ENCODE measurements at places on chromosomes 3 and 15.

- peak; percentile 88 for DNase-seq
These were observed at the start of gene SLC25A20 for GRCh38 chr3:48898383-48899234. TSS of gene SLC25A20 (minus strand) at chr3:48898882. CDS start at chr3:48898794, 88 bp downstream.

GRCh38 chr15:48796521-48796920 lies 14.3 kb downstream of the CEP152 start:
- no peak for DNase-seq

- DNase-seq = peak; percentile 58
These were observed 169.3 kb downstream of the LPP start for GRCh38 chr3:188323067-188323842.

DNA sequence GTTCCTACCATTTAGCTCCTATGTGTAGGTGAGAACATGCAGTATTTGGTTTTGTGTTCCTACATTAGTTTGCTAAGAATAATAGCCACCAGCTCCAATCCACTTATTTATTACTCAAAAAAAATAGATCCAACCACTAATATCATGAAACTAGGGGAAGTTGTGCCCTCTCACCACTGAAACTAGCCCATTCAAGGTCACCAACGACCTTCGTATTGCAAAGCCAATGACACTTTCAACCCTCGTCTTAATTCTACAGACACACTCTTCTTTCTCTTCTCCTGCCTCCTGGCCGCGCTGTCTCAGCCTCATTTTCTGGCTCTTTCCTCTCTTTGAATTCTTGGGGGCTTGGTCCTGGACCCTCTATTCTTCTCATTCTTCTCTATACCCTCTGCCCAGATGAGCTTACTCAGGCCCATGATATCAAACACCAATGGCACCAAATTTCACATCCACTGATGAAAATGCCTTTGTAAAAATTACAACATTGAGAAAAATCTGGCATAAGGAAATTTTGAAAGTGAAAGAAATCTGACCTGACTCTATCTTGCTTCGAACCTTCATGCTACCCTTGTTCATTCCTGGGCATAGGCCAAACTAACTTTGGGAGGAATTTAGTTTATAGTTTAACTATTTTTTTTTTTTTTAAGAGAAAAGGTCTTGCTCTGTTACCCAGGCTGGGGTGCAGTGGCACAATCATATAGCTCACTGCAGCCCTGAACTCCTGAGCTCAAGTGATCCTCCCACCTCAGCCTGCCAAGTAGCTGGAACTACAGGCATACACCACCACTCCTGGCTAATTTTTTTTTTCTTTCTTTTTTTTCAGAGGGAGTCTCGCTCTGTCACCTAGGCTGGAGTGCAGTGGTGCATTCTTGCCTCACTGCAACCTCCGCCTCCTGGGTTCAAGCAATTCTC lies 25.4 kb upstream of the LIMD1 start:
- DNase-seq = no peak

DNA sequence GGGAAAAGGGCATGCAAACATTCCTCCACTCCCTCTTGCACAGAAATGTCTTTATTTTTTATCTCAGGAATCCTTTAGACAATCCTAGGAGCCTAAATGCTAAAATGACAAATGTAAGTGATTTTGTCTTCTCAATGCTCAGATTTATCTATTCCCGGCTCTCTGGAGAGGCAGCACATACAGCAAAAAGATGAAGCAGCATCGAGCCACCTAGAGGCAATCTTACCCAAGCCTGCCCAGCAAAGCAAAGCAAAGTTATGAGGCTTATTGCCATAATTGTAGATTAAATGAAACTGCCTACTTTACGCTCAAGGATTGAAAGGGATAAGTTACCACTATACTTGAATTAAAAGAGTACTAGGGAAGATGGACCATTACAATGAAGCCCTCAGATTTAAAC lies 750.4 kb upstream of the NR2F2 start:
- DNase-seq = no peak

GRCh38 chr3:69738859-69739203 lies 433 bp upstream of the MITF start:
- no peak for DNase-seq

- no peak for DNase-seq
These were observed 442.9 kb downstream of the MCTP2 start for GRCh38 chr15:94674296-94674695.

- DNase-seq = no peak
These were observed 54.9 kb downstream of the SLCO3A1 start for GRCh38 chr15:91908391-91908790.

- no peak for DNase-seq
These were observed 122.0 kb upstream of the ATP10A start for GRCh38 chr15:25985165-25985564.

DNA sequence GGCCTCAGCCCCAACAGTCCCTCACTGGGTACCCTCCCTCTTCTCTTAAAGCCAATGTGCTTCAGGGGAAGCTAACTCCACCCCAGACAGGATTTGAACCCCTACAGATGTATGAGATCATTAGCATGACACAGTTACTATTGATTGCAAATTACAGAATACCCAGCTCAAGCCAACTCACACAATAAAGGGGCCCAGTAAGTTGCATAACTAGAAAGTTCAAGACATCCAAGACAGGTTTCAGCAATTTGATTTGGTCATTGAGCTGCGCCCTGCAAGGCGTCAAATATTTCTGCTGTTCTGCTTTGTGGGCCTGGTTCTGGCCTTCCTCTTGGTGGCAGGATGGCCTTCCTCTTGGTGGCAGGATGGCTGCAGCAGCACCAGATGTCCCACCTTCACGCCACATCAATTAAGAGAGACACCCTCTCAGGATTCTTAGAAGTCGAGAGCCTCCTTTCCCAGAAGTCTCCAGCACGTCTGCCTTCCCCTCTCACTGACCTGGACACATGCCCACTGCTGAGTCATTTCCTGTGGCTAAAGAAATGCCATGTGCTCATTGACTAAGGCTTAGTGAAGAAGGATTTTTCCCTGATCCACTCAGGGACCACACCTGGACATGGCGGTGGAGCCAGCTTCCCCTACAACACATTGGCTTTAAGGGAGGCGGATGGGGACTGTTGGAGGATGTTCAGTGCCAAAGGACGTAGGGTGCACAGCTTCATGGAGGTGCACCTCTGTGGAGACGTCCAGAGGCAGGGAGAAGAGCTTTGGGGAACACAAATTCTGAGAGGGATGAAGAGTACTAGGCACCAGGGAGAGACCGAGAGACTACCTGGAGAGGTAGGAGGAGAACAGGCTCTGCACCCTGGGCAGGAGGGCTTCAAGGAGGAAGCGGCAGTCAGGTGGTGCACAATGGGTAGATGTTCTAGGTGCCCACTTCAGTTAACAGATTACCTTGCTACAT lies 49.1 kb downstream of the DNASE1L3 start:
- no peak for DNase-seq

GRCh38 chr3:3783210-3783609 lies 16.0 kb upstream of the LRRN1 start:
- no peak for DNase-seq

GRCh38 chr3:33658991-33659848 lies 58.8 kb downstream of the CLASP2 start:
- DNase-seq = no peak

DNA sequence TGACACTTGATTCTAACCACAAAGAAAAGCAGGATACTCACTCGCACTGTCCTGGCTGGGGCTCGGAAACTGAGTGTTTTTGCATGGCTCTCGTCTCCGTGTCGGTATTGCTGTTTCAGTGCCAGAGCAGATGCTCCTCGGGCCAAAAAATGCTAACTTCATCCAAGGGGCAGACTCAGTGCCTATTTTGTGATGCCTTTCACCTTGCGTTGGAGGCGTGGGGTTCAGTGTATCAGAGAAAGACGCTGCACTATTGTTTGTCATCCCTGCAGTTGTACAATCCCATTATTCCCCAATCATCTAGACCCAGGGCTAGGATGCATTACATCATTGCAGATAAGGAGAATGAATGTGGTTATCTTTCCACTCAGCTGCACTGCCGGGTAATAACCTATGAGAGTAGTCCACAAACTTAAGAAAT lies 1.4 kb downstream of the CACNA2D3 start:
- no peak for DNase-seq

DNA sequence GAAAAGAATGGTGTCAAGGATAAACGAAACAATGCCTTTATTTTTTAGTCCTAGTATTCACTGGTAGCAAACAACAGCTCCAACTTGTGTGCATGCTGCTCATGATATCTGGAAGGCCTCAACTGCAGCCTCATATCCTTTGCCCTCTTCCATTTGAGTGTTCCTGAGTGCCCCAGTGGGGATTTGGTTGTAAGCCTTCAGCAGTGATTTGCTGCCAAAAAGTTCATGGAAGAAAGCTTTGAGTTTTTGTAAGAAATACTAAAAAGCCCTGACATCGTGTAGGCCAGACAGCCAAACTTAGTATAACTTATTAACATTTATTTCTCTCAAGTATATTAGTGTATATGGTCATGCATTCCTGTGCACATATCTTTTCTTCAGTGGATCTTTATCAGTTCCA lies 30.0 kb downstream of the MFSD1 start:
- DNase-seq = no peak

DNA sequence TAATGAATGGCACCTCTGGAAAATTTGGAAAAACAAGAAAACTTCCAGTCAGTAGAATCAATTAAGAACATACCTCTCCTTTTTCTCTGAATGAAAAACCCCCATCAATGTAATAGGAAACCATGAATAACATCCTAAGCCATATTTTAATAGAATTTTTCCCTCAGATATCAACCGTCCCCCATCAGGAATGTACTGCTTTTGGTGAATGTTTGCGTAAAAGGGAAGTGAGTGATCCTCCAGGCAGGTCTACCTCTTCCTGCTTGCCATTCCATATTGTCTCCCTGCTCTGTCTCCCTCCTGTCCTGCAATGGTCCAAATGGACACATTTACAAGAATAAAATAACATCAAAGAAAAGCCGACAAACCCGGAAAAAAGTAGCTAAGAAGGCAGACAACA lies 30.8 kb downstream of the LAMP3 start:
- no peak for DNase-seq

DNA sequence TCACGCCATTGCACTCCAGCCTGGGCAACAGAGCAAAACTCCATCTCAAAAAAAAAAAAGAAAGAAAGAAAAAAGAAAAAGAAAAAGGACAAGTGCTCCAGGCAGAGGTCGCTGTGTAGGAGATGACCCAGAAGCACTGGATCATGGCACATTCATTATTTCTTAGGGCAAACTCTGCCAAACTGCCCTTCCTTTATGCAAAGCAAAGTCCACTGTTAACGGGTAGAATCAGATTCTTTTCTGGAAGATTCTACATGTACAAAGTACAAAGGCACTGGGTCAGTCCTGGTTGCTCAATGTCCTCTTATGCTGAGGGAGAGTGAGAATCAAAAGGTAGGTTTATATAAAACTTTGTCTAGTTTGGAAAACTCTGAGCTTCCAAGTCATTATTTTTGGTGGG lies 144.9 kb downstream of the FEZF2 start:
- DNase-seq = no peak

- DNase-seq = no peak
These were observed 46.5 kb downstream of the LPP start for GRCh38 chr3:188200481-188200880.

DNA sequence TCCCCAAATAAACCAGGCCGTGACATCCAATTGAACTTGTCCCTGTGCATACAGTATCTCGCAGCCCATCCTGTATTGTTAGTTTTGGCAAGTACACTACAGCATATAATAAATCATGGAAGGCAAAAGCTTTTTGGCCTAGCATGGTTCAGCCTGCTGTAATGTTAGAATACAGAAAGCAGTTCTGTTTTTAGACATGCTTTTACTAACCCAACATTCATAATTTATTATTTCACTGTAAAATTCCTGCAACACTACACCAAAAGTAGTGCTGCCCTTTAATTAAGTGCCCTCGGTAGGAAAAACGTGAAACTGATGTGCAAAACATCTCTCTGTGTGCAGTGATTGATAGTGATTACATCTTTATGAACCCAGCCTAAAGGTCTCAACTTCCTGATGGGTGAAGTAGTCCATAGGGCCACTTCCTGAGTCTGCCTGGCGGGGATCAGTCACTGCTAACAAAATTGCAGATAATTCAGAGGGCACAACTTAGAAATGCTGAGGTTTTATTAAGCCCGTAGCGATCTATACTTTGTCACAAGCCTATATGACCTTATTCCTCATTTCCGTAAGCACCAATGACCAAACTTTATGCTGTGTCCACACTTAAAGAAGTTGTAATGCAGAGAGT lies 227.8 kb downstream of the CDIN1 start:
- no peak for DNase-seq

DNA sequence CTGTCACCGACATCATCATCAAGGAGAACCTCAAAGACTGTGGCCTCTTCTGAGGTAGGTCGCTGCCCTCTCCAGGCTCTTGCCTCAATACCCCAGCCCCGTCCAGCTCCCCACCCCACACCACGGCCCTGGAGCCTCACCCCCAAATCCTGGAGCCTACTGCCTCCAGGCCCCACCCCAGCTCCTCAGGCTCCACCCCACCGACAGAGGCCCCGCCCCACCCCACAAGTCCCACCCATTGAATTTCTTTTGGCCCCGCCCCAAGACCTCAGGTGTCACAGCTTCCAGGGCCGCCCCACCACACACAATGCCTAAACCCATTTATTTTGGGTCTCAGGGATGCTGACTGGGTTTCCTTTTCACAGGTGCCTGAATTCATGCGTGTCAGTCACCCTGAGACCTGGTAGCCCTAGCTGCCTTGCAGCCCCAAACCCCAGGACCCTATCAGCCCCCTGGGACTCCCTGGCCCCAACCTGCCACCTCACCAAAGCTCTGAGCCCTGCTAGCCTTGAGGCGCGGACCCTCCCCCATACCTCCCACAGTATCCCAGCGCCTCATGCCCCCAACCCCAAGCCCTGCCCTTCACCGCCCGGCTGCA lies 3.6 kb downstream of the GNAT1 start:
- no peak for DNase-seq

GRCh38 chr3:13006216-13006990 lies 66.8 kb downstream of the IQSEC1 start:
- no peak for DNase-seq

- no peak for DNase-seq
These were observed 238.0 kb upstream of the EOMES start for GRCh38 chr3:27960133-27960532.

Data from stimulated activated CD4-positive, alpha-beta T cell treated with anti-CD3 and anti-CD28 coated beads, Interleukin-2, amount 100 ng/mL, for 4 hours (primary cell).